ENCODE measurements at places on chromosomes 7 and 10.

DNA sequence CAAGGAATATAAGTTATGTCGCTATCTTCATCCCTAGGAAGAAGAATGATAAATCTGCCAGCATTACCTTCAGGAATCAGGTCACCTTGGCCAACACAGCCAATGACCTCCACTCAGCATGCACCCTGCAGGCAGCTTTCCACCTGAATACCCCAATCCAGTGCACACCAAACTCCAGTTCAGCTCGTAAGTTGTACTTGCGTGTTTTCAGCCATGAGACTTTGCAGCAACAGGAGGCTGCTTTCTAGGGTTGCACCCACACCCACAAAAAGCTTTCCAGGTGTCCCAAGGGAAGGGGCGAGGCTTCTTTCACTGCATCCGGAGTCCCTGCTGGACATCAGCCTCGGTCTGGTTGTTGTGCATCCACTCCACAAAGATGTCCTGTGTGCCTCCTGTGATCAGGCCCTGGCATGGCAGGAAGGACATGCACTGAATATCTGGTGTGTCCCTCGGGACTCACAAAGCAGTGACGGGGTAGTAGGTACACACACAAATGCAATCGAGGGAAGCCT, 282.9 kb downstream of the GRID1 start:
- no peak for DNase-seq

DNA sequence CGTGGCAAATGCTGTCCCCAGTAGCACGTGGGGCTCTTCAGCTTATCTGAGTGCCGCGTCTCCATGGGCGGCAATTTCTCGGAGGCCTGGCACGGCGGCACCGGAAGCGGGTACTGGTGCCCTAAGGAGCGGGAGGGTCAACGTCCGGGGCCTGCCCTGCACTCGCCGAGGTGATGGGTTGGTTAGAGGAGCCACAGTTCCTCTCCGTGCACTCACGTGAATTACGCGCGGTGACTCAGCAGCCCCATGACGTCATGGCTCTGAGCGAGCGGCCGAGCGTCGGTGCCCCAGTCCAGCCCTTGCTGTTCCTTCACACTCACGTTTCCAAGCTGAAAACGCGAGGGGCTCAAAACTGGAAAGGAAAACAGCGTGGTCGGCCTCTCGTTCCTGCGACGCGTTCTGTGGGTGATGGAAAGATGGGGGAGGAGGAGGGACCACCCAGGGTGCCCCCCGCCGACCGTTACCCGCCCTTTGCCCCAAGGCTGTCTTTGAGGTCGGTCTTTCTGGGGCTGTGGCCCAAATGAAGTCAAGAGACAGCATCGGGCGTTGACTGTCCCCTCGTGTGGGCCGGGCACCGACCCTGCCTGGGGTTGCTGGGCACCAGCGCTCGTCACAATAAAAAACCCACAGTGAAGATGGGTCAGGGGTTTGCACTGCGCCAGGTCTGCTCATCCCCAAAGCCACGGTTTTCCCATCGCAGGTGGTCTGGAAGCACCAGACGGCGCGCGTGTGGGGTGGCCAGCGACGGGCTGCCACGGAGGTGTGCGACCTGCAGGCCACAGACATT, 70.4 kb upstream of the CFAP46 start:
- no peak for DNase-seq

DNA sequence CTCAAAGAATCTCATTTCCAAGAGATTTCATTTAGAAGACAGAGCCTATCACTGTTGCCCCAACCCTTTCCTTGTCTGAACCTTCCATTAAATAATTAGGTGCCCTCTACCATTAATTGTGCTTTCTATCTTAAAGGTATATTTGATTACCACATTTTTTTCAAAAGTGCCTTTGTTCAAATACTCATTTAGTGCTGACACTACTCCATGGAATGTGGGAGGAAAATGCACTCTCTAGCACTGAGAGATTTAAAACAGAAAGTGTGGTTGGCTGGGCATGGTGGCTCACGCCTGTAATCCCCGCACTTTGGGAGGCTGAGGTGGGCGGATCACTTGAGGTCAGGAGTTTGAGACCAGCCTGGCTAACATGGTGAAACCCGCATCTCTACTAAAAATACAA, 119.8 kb downstream of the CACNA2D1 start:
- DNase-seq, result no peak

- DNase-seq, result no peak
Measured at GRCh38 chr7:108308903-108309302, 147.3 kb downstream of the NRCAM start.

DNA sequence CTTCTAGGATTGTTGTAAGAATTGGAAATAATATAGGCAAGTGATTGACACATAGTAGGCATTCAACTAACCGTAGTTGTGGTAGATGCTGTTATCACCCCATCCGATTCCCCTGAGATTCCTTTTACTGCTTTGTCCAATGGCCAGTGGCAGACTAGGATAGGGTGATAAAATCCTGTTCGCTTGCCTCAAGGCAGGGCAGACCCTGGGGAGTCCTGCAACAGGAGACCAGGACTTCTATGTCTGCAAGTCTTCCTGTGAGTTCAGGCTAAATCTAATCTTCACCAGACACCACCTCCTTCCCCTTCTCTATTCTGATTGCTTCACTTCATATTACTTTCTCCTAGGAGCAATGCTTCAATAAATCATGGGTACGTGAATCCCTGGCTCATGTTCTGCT, 42.8 kb upstream of the CREB5 start:
- no peak for DNase-seq

DNA sequence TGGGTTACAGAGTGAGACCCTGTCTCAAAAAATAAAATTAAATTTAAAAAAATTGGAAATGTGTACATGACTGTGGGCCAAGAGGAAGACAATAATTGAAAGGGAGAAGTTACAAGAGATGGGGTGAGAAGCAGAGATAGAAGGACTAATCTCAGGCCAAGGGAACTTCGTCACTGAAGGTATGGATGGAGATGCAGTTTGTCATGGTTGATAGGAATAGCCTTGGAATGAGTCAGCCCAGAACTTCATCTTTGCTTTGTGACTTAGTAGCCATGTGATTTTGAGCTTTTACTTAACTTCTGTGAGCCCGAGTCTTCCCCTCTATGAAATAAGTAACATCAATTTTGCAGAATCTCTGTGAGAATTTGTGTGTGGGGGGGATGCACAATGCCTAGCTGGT, 6.5 kb upstream of the PODXL start:
- no peak for DNase-seq

GRCh38 chr10:98354491-98354890, 60.5 kb downstream of the PYROXD2 start:
- no peak for DNase-seq

Measured in NCI-H2171 treated with DMSO at 0.1 percent for 48 hours (cell line).